ENCODE measurements at places on chromosomes 1 and 21. TPM values are rescaled to one million over a fixed set of nuclear protein-coding genes. Genes with fewer than 3 reads are reported as not detected.

FCMR gene
- 1.3 TPM for total RNA-seq

DNA sequence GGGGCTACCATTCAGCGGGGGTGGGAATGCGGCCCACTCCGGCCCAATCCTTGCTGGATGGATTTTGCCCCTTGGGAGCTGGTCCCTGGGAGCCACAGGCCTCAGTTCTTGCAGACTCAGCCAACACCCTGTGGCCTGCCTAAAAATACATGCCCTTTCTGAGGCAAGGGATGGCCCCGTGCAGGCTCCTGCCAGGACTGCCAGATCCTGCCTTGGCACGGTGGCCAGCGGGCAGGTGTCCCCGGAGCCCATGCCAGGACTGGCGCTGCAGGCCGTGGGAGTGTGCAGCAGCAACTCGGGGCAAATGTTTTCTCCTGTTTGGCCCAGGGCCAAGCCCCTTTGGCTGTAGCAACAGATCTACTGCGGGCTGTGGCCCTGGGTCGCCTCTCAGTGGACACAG lies 1.6 kb upstream of the PANK4 start:
- peak; percentile 97 for DNase-seq

- DNase-seq: no peak
Observed at GRCh38 chr1:18160290-18160942, 52.8 kb downstream of the IGSF21 start.

DNA sequence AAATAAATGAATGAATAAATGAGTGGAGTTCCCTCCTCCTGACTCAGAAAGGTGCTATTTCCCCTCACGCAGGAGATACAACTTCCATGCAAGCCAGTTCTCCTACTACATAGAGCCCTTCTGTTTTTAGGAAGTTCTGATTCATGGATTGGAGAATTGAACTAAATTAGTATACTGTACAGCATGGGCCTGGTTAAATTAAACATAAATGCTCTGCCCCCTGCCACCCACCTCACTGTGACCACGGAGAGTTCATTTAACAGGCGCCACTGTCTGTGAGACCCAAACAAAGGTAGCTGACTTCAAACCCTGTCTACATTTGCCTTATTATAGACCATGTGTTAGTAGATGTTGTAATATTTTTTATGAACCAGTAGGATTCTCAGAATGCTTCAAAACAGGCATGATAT lies 9.1 kb upstream of the IRF2BP2 start:
- no peak for DNase-seq

SMG7 gene
- total RNA-seq: 25.3 TPM
